ENCODE measurements at places on chromosomes 11 and 22.

DNA sequence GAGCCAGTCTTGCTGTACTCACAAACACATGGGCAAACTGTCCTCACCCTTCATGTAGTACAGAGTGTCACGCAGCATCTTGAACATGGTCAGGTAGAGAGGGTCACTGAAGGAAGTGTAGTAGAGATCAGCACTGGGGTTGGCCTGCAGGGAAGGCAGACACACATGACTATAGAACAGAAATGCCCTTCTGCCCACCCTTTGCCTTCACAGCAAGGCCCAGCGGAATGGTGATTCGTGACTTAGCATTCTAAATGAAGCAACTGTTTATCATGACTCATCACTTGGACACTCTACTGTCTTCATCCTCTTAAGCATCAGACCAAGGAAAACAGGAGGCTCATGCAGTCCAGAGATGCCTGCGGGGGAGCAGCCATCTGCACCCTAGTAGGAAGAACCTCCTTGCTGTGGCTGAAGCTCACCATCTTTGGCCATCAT is 33.4 kb downstream of the SERPIND1 start:
- DNase-seq: no peak

DNA sequence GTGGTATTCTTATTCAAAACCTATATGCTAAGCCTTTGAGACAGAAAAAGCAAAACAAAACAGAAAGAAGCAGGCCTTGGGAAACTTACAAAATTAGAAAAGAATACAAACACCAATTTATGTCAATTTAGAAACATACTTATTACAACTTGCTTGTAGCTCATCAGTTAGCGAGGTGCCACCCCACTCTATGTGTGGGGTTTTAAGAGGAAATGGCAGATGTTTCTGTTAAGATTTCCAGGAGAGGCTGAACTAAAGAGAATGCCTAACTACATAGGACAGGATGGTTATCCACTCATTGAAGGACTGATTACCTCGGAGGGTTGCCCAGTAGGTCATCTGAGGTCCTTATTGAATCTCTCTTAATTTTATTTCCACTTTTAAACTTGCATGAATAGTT is 302.0 kb downstream of the ETS1 start:
- no peak for DNase-seq

DNA sequence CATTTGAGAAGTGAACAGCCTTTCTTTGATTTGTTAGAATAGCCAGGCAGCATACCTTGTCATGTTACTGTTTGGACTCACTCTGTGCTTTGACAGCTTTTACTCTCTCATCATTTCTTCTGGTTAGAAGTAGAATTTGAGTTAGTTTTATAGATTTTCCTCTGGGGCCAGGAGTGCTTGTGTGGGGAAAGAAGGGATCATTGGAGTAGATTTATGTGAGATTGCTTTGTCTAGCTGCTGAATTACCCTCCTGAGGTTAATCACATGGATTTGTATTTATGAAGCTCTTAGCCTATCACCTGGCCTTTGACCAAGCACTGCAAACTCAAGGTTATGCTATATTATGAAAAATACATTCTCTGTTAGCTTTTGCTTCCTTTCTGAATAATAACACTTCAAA is 54.3 kb downstream of the SWAP70 start:
- no peak for DNase-seq

GRCh38 chr11:2777871-2778629 is 78.3 kb upstream of the KCNQ1OT1 start:
- DNase-seq: no peak

GRCh38 chr11:60870276-60870675 is 2.9 kb downstream of the ZP1 start:
- no peak for DNase-seq

DNA sequence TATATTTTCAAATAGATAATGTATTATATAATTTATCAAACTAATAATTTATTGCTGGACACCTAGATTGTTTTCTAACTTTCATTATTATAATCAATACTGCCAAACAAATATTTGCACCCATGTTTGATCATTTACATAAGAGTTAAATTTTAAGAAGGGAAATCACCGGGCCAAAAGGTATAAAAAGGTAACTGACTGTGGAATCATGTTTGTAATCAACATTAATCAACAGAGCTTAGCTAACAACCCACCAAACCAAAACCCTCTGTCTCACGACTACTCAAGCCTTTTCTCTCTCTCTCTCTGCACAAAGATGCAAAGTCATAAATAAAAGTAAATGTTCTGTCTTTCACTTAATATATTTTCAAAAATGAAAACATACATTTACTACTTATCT is 14.8 kb downstream of the LPXN start:
- DNase-seq: no peak

GRCh38 chr11:93740031-93740729 is 1.1 kb downstream of the TAF1D start:
- peak; percentile 8 for DNase-seq

DNA sequence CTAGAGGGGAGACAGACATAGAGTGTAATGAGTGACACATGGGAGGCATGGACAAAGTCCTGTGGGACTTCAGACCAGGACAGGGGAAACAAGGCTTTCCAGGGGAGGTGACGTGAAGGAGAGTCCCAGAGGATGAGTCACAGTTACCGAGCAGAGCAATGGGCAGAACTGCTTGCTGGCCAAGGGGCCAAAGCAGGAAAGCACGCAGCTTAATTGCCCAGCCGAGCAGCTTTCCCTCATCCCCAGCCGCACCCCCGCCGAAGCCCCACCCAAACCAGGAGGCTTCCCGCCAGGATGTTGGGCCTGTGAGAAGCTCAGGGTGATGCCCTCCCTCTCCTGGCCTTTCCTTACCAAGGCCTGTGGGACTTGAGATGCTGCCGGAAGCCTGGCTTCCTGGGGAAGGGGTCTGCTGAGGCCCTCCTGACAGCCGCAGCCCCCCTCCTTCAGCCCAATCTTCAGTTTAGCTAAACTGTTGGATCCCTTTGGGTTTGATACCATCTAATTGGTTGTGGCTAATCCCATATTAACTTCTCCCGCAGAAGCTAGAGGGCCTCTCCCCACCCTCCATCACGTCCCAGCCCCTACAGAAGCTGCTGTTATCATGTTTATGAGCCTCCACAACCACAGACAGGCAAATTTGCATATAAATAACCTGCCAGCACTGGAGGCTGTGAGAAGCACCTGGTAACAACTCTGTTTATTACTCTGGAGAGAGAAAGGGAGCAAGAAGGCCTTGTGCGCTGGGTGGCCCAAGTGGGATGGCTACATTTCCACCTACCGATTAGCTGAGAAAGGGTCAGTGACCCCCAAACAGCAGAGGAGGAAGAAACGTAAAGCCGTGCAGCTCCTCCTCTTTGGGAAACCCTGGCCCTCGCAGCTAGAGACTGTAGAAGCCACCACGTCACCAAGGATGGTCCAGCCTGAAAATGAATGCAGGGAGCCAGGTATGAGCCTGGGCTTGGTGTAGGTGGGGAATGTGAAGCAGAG is 80.0 kb downstream of the TRIM29 start:
- DNase-seq: no peak

- no peak for DNase-seq
These were observed 728.9 kb downstream of the OPCML start for GRCh38 chr11:132803436-132803835.

DNA sequence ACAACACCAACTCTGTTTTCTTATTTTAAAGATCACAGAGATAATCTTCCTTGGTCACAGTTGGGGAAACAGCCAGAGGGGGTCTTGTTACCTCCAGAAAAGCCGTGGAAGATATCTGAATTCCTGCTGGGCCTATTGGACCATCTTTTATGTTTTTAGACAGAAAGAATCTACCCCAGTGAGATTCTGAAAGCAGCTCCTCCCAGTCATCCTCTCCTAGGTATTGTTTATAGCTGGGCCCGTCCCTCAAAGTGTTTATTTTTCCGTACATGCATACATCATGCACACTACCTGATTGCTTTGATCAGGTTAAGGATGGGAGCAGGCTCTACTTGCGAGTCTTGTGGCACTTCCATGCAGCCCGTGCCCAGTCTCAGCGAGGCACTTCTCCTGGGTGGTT is 742.4 kb downstream of the NTM start:
- DNase-seq: no peak

- no peak for DNase-seq
These were observed 43.1 kb upstream of the CCDC188 start for GRCh38 chr22:20193761-20194494.

GRCh38 chr11:72070491-72070890 is 9.9 kb downstream of the NUMA1 start:
- DNase-seq: no peak

DNA sequence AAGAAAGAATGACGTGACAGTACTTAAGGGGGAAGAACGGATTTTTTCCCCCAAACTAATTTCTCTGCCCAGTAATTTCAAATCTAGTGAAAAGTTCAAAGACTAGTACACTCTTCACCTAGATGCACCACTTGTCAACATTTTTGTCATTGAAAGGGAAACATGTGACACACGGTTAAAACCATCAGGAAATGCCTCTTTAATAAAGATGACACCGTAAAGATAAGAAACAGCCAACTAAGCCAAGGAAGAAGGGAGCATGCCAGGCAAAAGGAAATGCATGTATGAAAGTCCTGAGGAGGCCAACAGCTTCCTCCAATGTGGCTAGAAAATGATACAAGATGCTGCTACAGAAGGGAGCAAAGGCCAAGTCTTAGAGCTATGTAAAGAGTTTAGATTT is 49.4 kb downstream of the RSF1 start:
- no peak for DNase-seq

- DNase-seq: no peak
These were observed 92.9 kb downstream of the MORC2 start for GRCh38 chr22:30875481-30876215.

DNA sequence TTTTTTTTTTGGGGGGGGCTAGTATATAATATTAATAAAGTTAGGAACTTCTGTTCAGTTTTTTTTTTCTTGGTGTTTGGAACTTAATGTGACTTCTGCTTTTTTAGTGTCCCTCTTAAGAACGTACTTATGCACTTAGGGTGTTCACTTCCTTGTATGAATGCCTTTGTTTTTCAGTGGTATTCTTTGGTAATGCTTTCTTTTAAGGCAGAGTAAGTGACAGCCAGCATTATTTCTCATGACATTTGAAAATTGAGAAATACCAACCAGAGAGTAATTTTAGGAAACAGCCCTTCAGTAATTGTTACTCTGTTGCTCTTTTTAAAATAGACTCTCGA is 2.4 kb downstream of the GRK3 start:
- no peak for DNase-seq

GRCh38 chr11:68684385-68685356 is at the start of gene GAL:
GAL (plus strand) TSS chr11:68684544; CDS start chr11:68684924, 380 bp downstream.
- DNase-seq: no peak

- DNase-seq: no peak
These were observed 21.1 kb downstream of the RPS6KA4 start for GRCh38 chr11:64379817-64380709.

DNA sequence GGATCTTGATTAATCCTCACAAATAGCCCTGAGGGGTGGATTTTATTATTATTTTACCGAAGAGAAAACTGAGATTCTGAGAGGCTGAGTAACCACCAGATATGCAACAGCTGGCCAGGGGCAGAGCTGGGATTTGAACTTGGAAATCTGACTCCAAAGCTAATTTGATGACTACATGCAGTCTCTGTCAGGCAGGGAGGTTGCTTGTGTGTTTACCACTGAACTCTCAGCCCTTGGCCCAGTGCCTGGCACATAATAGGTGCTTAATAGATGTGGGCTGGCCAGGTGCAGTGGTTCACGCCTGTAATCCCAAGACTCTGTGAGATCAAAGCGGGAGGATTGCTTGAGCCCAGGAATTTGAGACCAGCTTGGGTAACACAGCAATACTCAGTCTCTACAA is 121.7 kb upstream of the CRYBB3 start:
- no peak for DNase-seq

DNA sequence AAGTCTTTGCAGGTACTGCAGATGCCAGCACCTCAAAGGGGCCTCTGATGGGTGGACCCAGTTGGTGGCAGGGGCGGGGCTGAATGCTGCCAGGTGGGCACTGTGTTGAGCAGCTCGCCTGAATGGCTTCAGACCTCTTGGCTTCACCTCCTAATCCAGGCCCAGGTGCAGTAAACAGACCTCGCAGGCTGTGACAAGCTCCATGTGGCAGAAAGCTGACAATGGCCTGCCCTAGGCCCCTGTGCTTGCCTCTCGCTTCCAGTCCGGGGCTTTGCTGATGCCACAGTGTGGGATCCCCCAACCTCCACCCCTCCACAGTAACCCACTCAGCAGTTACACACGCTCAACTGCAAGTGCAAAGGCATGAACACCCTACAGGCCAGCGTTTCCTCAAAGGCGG is 9.4 kb downstream of the IGLL1 start:
- DNase-seq: no peak

- DNase-seq: no peak
These were observed 165.6 kb downstream of the SHANK2 start for GRCh38 chr11:71086687-71087258.

DNA sequence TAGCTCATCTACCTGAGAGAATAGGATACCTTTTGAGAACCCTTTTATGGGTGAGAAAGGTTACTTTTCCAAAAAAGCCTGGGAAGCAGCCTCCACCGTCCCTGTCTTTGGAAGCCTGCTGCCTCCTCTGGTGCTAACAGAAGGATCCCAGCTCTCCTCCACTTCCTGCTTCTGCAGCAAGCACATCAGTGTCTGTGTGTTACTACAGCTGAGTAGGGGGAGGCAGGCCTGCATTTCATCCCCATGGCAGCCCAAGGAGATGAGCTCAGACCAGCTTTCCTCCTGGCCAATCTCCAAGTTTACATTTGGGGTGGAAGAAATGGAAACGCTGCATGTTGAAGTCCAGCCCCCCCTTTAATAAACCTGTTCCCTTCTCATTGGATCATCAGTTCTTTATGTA is 7.4 kb upstream of the CCDC34 start:
- no peak for DNase-seq

GRCh38 chr11:31995032-31995431 is 95.8 kb upstream of the RCN1 start:
- no peak for DNase-seq

- no peak for DNase-seq
These were observed 34.6 kb downstream of the CLDN25 start for GRCh38 chr11:113814181-113814580.

DNA sequence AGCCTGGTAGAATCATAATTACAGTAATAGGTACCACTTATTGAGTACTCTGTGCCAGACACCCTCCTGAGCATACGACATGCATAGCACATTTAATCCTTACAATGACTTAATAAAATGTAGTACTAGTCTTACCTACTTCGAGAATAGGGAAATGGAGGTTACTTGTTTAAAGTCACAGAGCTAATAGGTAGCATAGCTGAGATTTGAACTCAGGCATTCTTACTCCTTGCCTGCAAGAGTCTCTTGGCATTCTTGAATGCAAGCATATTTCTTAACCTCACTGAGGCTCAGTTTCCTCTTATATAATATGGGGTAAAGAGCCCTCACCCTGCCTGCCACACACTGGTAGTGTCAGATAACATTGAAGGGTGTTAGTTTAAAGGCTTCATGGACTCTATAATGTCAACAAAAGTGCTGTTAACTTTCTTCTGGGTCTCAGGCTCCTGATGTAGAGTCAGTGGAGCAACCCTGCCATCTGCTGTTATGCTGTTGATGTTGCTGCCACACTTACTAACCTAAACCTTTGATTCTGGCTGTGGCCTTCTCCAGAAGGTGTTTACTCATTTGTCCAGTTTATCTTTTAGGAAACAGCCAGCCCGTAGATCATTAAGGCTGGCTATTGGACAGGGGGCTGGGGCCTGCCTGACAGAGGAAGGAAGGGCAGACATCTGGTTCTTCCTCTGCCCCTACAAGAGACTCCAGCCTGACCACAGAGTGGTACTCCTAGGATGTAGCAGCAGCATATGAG is 18.9 kb downstream of the LIMK2 start:
- peak; percentile 16 for DNase-seq

- DNase-seq: no peak
These were observed 1.2 kb upstream of the TECTA start for GRCh38 chr11:121099885-121100284.

GRCh38 chr11:73270016-73270854 is 1.9 kb upstream of the P2RY6 start:
- DNase-seq: peak; percentile 8

GRCh38 chr22:37818409-37819104 is 4.6 kb upstream of the GALR3 start:
- peak; percentile 69 for DNase-seq

Measured in stimulated activated naive CD8-positive, alpha-beta T cell treated with anti-CD3 and anti-CD28 coated beads, Interleukin-15, amount 100 ng/mL, for 72 hours (primary cell).